GM03348 (cell line): ENCODE measurements at places on chromosomes 16 and 17.

GRCh38 chr17:79632432-79632735 lies 21.5 kb upstream of the RBFOX3 start:
- no peak for DNase-seq

DNA sequence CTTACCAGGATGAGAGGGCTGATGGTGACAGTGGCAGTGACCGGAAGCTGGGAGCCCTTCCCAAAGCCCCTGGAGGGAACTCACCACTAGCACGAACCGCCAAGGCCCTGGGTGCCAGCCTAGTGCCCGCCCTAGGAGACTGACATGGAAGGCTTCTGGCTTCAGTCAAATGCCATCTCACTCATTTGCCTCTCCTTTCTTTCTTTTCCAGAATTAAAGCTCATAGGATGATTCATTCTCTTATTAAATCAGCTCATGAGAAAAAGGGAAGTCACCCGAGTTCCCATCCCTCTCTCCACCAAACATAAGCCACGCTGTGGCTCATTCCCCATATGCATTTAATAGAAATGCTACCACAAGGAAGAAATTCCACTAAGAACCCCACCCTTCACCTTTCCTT lies 12.1 kb downstream of the CUEDC1 start:
- DNase-seq = peak; percentile 45

- no peak for DNase-seq
These were observed 73.2 kb upstream of the MRTFB start for GRCh38 chr16:13997933-13998332.

DNA sequence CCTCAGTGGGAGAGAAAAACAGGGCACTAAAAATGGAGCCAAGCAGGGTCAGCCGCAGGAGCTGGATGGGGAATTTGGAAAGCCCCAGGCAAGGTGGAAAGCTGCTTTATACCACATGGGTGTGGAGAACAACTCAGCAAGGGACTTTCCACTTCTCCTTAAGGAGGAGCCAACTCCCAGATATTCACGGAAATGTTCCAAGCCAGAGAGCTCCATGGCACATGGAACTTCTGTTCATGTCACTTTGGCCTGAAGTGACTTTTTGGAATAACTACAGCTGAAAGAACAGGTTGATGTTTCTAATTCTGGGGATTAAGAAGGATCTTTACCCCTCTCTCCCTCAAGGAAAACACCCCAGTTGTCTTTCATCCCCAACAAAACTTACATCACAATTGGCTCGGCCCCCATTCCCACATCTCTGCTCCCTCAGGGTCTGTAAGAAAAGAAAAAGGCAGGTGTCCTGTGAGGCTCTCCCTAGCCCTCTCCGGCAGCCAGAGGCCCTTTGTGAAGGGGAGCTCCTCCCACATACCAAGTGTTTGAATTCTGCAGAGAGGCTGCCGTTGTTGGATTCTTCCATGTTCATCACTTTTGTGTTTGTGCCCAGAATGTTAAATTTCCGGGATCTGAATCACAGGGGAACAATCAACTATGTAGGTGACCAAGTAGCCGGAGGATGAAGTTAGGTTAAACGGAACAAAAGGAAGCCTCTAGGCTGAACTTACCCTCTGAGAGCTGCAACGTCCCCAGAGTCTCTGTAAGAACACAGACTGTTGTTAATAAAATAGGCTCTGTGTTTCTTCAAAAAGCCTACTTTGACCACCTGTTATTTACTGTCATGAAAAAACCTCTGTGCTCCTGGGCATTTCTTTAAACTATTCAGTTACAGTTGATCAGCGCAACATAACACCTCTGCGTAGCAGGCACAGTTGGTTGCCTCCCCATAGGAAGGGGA lies 41.0 kb downstream of the STAT5A start:
- peak; percentile 70 for DNase-seq

GRCh38 chr16:3150346-3151218 lies 15.8 kb downstream of the ZNF213 start:
- DNase-seq = peak; percentile 99
